Activated CD4-positive, alpha-beta T cell treated with anti-CD3 and anti-CD28 coated beads, Interleukin-2, amount 10 ng/mL, durations not matched to agents 24 days and 14 days (primary cell): ENCODE measurements at places on chromosomes 16 and 17. TPM values are rescaled to one million over a fixed set of nuclear protein-coding genes. Genes with fewer than 3 reads are reported as not detected.

DNA sequence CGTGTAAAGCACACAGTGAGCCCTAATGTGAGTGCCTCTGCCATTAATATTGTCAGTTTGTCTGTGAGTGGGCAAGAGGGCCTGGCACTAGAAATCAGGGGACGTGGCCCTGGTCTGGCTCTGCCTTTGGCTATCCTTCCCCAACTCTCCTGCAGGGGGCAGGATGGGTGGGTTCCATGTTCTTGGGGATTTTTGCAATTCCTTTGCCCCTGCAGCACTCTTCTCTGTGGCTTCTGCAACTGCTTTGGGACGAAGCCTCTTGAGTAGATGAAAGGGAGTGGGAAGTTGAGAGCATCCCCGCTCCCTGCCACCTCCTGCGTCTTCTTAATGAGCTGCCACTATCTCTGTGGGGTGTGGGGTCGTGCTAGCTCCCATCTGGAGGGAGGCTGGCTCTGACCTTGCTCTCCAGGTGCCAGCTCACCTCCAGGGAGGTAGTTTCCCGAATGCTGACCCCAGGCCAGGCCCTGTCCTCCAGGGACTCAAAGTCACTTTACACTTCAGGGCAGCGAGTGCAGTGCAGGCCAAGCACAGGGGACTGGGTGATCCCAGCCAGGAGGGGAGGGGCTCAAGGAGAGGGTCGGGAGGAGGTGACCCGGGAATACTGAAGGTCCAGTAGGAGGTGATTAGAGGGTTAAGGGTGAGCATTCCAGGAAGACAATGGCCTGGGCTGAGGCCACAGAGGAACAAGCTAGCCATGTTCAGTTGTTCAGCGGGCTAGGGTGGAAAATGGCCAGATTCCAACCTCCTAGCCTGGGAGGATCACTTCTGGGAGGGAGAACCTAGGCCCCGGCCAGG lies 121.0 kb upstream of the NLRP1 start:
- H3K27ac ChIP-seq, result no peak overlapping the region
- no peak for DNase-seq
- no peaks in the 10 kb centered on the region for H3K36me3 ChIP-seq
- H3K4me3 ChIP-seq, result no peak overlapping the region

DNA sequence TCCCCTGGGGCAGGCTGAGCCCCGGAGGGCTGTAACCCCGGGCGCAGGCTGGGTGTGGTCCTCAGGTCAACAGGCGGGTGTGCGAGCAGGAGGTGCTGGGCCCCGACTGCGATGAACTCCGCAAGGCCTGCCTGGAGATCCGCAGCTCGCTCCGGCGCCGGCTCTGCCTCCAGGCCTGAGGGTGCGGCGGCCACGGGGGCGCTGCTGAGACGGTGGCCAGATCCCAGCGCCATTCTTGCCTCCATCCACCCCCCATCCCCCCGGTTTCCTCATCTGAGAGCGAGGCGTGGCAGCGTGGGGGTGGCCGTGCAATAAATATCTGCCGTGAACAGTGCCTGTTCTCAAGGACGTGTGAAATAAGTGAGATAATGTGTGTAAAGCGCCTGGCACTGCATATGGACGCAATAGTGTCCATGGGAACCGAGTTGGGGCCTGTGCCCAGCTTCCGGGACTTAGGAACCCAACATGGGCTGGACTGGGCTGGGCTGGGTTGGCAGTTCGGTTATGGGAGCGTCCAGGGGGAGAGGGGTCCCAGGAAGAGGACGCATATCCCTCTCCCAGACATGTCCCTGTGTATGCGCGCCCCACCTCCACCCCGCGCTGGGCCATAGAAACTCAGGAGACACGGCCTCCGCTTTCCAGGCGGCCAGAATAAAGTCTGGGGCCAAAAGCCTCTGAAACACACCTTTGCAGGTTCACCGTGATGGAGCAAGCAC lies 15.0 kb downstream of the ZNF213 start:
- peaks cover 10% of the 10 kb centered on the region for H3K36me3 ChIP-seq
- H3K27ac ChIP-seq, result peak overlapping the region; percentile 88
- H3K4me1 ChIP-seq, result peaks cover 24% of the 10 kb centered on the region
- H3K4me3 ChIP-seq, result peak overlapping the region; percentile 88
- peaks cover 9% of the 10 kb centered on the region for H3K27me3 ChIP-seq

DNA sequence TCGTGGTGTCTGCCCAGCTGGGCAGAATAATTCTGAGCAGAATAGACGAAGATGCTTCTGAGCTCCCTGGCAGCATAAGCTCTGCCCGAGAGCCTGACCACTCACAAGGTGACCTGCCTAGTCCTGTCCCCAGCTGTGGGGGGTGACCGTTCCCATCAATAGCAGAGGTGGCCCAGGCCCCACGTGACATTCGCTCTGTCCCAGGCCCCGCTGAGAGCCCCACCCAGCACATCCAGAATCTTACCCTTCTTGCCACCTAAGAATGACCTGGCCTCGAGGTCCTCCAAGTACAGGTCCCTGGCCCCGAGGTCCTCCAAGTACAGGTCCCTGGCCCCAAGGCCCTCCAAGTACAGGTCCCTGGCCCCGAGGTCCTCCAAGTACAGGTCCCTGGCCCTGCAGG lies 695 bp upstream of the TMEM204 start:
- peaks cover 30% of the 10 kb centered on the region for H3K4me1 ChIP-seq
- no peak for DNase-seq
- peak overlapping the region; percentile 94 for H3K27ac ChIP-seq
- peaks cover 25% of the 10 kb centered on the region for H3K36me3 ChIP-seq
- no peak overlapping the region for H3K4me3 ChIP-seq

DNA sequence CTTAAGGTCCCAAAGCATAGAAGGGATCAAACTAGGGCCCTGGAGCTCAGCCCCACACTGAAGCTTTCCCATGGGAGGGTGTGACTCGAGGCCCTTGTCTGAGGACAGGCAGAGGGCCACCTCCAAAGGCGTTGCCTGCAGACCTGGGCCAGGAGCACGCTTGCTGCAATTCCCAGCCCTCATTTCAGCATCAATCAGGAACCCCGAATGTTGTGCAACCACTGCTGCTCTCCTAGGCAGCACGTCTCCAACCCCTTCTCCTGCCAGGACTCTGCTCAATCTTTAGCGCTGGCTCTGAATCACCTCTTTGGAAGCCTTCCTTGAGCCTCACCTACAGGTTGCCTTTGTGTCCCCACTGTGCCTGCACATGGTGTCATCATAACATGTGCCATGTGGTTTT lies 14.0 kb upstream of the ATP2C2 start:
- no peaks in the 10 kb centered on the region for H3K36me3 ChIP-seq
- peaks cover 15% of the 10 kb centered on the region for H3K4me1 ChIP-seq
- no peak for DNase-seq
- no peak overlapping the region for H3K4me3 ChIP-seq

Gene SPHK1
- total RNA-seq, result 26.8 and 27.6 TPM in 2 replicates

Gene KRTAP2-2
- total RNA-seq, result not detected in 2 replicates

DNA sequence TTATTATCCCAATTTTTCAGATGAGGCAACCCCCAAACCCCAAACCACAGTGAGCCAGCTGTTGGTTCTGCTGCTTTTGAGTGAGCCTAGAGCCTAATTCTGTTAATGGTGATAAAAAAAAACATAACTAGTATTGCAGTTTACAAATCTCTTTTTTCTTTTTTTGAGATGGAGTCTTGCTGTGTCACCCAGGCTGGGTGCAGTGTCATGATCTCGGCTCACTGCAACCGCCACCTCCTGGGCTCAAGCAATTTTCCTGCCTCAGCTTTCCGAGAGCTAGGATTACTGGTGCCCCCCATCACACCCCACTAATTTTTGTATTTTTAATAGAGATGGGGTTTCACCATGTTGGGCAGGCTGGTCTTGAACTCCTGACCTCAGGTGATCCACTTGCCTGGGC lies 3.1 kb downstream of the WNT9B start:
- DNase-seq, result no peak
- H3K27ac ChIP-seq, result no peak overlapping the region
- peaks cover 57% of the 10 kb centered on the region for H3K27me3 ChIP-seq
- H3K4me1 ChIP-seq, result no peaks in the 10 kb centered on the region
- no peak overlapping the region for H3K4me3 ChIP-seq

GRCh38 chr17:69466905-69467667 lies 52.6 kb downstream of the MAP2K6 start:
- no peak overlapping the region for H3K4me3 ChIP-seq
- peaks cover 2% of the 10 kb centered on the region for H3K4me1 ChIP-seq
- no peak overlapping the region for H3K27ac ChIP-seq
- no peak for DNase-seq

- DNase-seq, result no peak
- no peaks in the 10 kb centered on the region for H3K27me3 ChIP-seq
- peaks cover 9% of the 10 kb centered on the region for H3K4me1 ChIP-seq
- no peak overlapping the region for H3K27ac ChIP-seq
- peaks cover 22% of the 10 kb centered on the region for H3K36me3 ChIP-seq
These were observed 20.8 kb downstream of the GOSR2 start for GRCh38 chr17:46943501-46944393.

DNA sequence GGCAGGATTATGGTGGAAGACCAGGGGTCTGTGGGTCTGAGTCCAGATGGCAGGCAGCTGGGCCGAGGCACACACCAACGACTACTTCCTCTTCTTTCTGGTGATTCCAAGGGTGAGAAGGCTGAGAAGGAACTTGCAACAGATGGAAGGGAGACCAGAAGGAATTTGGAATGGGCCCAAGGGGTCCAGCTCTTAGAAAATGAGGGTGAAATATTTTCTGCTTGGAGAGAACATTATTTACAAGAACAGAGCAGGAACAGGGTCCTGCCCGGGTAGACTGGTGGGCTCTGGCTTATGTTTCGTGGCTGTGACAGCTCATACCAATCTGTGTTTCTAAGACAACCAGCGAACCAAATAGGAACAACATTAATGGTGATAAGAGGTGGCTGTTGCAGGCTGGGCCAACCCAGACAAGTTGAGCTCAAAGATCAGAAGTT lies 36.6 kb downstream of the CCDC42 start:
- no peak for DNase-seq
- no peak overlapping the region for H3K4me3 ChIP-seq
- peaks cover 11% of the 10 kb centered on the region for H3K27me3 ChIP-seq
- H3K36me3 ChIP-seq, result no peaks in the 10 kb centered on the region
- no peaks in the 10 kb centered on the region for H3K4me1 ChIP-seq

- DNase-seq, result no peak
- H3K4me1 ChIP-seq, result no peaks in the 10 kb centered on the region
- H3K4me3 ChIP-seq, result no peak overlapping the region
These were observed 193.3 kb downstream of the IRX3 start for GRCh38 chr16:54093281-54093680.

Gene PDPR
- 39.8 and 41.7 TPM in 2 replicates for total RNA-seq

Gene TUBD1
- total RNA-seq, result 11.0 and 12.1 TPM in 2 replicates
